Naive B cell (primary cell): ENCODE measurements at places on chromosomes 5 and 9.

DNA sequence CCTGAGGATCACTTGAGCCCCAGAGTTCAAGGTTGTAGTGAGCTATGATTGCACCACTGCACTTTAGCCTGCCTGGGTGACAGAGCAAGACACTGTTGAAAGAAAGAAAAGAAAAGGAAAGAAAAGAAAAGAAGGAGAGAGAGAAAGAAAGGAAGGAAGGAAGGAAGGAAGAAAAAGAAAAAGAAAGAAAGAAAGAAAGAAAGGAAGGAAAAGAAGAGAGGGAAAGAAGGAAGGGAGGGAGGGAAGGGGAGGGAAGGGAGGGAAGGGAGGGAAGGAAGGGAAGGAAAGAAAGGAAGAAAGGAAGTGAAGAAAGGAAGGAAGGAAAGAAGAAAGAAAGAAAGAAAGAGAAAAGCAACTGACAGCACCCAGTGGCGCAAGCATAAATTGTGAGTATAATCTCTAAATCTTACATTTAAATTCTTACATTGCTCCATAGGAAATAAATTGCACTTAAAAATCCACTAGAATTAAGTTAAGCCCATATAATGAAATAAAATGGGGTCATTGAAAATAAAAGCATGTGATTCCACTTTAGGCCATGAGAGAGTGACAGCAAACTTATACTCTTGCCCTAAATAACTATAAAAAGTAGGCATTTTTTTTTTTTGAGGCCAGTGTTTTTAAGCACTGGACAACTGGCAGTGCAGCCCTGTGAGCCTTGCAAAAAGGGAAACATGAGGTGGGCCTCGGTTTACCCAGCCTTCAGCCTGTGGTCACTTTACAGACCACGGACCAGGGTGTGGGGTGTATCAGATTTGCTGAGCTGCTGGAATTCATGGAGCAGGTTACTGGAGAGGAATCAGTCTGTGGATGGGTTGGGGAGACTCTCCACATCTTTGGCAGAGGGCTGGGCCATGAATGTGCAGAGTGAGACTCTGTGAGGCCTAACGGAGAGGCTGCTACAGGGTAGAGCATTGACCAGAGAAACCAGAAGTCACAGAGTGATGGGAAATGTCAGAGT, 175.5 kb downstream of the TTLL11 start:
- no peak for DNase-seq

GRCh38 chr9:842635-843426, 1.3 kb downstream of the DMRT1 start:
- DNase-seq = no peak

- no peak for DNase-seq
These were observed 88.7 kb downstream of the BASP1 start for GRCh38 chr5:17305964-17306725.

- DNase-seq = no peak
These were observed 21.5 kb upstream of the ASS1 start for GRCh38 chr9:130423272-130423671.

GRCh38 chr5:64895748-64896147, 127.0 kb downstream of the CWC27 start:
- DNase-seq = no peak

DNA sequence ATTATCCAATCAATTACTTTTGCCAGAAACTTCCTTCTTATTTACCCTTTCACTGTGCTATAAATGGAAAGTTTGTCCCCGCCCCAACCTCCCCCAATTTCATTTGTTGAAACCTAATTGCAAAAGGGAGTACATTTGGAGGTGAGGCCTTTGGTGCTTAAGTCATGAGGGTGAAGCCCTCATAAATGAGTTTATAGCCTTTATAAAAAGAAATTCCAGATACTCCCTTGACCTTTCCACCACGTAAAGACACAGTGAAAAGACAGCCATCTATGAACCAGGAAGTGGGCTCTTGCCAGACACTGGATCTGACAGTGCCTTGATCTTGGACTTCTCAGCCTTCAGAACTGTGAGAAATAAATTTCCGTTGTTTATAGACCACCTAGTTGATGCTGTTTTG, 82.3 kb downstream of the NUDT12 start:
- DNase-seq = no peak

- DNase-seq = no peak
These were observed 94.7 kb upstream of the RUSC2 start for GRCh38 chr9:35395076-35395705.

DNA sequence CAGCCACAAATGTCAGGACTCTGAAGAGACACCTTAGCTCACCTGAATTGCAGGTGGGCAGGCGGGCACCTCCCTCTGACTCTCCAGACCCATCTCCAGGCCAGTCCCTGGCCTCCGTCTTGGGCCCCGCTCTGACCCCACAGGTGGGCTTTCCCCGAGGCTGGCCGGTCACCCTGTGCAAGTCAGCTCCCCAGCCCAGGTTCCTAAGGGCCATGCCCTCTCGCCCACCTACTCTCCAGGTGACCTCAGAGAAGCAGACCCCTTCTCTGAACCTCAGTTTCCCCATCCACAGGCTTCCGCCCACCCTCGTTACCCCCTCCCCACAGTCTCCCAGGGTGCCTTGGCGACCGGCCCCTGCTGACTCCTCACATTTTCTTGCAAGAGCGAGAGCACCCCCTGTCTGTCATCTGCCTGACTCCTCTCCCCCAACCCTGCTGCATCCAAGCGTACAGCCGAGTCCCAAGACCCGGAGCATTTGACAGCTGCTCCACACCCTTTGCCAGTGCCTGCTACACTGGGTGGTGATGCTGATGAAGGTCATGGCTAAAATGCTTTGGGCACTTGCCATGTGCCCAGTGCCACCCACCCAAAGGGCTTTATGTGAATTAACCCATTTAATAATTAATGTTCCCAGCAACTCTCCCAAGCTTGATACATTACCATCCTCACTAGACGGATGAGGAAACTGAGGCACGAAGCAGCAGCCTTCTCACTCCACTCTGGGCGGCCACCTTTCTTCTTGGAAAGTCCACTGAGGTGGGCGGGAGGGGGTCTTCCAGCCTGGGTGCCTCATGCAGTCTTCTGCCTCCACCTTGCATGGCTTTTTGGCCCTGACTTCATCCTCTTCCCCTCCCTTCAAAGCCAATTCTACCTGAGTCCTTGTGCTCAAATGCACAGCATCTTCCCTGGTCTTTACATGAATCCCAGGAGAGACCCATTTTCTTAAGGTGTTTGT, 51.1 kb upstream of the ORM1 start:
- DNase-seq = no peak
